ENCODE measurements at places on chromosomes 3 and 15. TPM values are rescaled to one million over a fixed set of nuclear protein-coding genes. Genes with fewer than 3 reads are reported as not detected.
A peak's percentile ranks its signal among the peaks of the same experiment; 100 is the strongest.

- no peak for DNase-seq
- H3K36me3 ChIP-seq: no peaks in the 10 kb centered on the region
- H3K27me3 ChIP-seq: no peaks in the 10 kb centered on the region
- no peak overlapping the region for H3K27ac ChIP-seq
Observed at GRCh38 chr15:63030101-63030551, 12.4 kb upstream of the TPM1 start.

DNA sequence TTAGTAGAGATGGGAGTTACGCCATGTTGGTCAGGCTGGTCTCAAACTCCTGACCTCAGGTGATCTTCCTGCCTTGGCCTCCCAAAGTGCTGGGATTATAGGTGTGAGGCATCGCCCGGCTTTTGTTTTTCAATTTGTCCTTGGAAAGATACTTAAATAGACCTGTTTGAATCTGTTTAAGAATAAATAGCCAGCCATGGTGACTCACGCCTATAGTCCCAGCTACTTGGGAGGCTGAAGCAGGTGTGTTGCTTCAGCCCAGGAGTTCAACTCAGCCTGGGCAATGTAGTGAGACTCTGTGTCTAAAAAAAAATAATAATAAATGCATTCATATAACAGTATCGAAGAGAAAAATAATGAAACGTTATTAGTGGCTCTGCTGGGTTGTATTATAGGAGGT, 17.3 kb downstream of the SNAPC5 start:
- no peaks in the 10 kb centered on the region for H3K4me1 ChIP-seq
- no peak overlapping the region for H3K4me3 ChIP-seq
- no peak overlapping the region for H3K27ac ChIP-seq

DNA sequence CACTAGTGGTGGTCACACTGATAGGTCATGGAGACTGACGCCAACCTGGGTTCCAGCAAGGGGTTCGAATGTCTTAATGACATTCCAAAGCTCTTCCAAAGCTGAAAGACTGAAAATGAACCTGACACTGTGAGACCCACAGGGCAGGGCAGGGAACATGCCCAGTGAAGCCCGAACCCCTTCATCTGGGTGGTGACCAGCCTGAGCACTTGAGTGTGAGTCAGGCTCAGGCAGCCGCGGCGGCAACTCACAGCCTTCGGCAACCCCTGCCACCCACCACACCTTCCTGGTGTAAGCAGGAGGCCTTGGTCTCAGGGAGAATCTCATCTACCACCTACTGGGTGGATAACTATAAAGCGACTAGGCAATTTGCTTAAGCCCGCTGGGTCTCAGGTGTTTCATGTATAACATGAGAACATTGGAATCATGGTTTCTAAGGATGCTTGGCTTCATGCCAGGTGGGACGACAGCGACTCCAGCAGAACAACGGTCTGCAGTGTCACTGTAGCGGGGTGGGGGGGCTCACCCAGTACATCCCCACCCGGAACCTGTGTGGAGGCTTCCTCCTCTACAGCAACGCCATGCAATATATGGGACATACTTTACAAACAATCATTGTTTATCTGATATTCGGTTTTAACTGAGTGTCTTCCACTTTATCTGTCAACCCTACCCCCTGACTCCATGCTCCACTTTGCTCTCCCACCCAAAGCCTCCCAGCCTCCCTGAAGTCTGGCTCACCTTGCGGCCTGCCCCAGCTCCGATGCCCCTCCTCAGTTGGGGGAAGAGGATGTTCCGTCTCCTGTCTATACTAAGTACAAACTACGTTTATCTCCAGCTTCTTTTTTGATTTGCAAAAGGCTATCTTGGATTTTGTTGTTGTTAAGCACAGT, 125.0 kb upstream of the MEF2A start:
- H3K4me3 ChIP-seq: no peak overlapping the region
- H3K27me3 ChIP-seq: no peaks in the 10 kb centered on the region
- no peak overlapping the region for H3K27ac ChIP-seq
- no peaks in the 10 kb centered on the region for H3K36me3 ChIP-seq

DNA sequence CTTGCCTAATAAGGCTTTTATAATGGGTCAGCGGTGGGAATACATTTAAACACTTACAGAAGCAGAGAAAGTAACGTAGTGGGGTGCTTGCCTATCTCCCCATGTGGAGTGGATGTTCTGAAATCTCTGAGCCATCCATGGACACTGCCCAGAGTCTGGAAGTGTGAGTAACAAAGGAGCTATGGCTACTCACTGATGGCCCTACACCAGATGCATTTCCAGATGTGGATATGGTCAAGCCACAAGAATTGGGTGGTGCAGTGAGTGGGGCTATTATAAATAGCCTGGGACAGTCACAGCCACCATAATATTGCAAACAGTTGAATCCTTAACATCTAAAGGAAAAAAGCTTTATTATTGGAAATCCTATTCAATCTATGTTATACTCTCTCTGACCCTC, 96.6 kb downstream of the CGNL1 start:
- no peaks in the 10 kb centered on the region for H3K36me3 ChIP-seq
- H3K4me3 ChIP-seq: no peak overlapping the region
- no peak for DNase-seq
- H3K27ac ChIP-seq: no peak overlapping the region

GRCh38 chr3:117019082-117019713, 309.6 kb downstream of the TUSC7 start:
- H3K27ac ChIP-seq: no peak overlapping the region
- H3K36me3 ChIP-seq: no peaks in the 10 kb centered on the region
- H3K4me3 ChIP-seq: no peak overlapping the region
- peak; percentile 84 for DNase-seq

GRCh38 chr3:72797773-72798543, 50.3 kb downstream of the SHQ1 start:
- H3K4me1 ChIP-seq: no peaks in the 10 kb centered on the region
- no peaks in the 10 kb centered on the region for H3K27me3 ChIP-seq
- H3K4me3 ChIP-seq: no peak overlapping the region
- H3K36me3 ChIP-seq: no peaks in the 10 kb centered on the region

CPLX3 gene
- not detected for total RNA-seq

KCTD6 gene
- 19.8 TPM for total RNA-seq

SELENOS gene
- total RNA-seq: 122 TPM
